T-cell (primary cell): ENCODE measurements at places on chromosomes 3 and 15.

DNA sequence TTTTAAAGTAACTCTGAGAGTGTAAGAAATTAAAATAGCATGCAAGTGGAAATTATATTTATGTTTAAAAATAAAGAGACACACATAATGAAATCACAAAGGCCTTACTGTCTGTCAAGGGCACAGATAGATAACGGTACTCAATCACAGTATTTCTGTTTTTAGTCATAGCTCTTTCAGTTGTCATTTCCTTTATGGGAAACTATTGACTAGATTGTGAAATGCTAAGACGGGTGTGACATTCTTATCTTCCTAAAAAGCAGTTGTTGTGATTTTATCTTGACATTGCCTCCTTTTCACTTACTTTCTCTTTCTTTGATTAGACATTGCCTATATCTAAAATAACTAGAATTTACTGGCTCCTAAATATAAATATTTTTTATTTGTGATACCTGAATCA is 100.1 kb upstream of the PLSCR5 start:
- no peak for DNase-seq

DNA sequence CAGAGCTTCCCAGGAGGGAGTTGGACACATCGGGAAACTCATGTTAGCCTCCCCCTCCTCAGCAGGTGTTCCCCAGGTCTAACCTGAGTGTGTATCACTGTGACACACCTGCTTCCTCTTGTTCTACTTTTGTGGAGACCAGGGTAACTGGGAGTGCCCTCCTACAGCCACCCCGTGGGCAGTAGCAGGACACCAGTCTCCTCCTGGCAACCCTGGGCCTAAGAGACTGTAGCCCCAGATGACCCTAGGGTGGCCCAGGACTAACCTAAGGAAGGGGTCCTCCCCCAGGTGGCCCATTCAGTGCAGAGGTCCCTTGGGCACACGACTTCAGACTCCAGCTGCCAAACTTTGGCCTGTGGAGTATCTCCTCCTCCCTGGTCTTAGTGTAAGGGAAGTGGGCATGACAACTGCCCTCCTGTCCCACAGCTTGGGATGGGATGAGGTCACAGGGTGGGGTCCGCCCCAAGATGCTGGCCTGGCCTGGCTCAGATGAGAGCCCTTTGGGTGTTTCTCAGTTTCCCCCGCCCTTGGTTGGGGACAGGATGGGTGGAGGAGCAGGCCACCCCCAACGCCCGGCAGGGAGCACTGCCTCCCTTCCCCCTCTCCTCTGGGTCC is 4.8 kb downstream of the CSK start:
- no peak for DNase-seq

DNA sequence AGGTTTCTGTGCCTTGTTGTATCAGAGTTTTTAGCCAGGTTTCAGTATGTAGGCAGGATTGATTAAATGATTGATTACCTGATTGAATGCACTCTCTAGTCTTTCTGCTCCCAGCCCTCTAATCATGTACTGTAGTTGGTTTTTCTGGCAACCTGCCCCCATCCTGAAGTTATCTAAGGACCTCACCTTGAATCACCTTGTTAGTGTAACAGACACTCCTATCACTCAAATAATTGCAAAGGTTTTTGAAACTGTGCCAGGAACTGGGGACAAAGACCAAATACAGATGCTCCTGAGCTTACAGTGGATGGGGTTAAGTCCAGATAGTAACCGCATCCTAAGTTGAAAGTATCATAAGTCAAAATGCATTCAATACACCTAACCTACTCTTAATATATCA is 141.5 kb upstream of the EIF1B start:
- no peak for DNase-seq

- DNase-seq = no peak
Measured at GRCh38 chr3:191966556-191966955, 505.6 kb downstream of the PYDC2 start.

DNA sequence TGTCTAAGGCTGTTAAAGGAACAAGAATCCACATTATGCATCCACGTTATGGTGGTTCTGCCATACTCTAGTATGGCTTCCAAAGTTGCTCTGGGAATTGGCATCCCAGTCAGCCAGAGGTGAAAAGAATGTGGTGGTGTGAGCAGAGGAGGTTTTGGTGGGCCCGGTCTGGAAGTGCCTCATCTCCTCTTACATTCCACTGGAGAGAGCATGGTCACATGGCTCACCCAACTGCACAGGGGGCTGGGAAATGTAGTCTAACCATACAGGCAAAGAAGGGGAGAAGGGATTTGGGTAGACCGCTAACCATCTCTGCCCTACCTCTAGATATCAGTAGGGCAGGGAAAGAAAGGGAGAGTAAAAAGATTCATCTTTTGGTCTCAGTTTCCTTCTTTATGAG is 3.2 kb upstream of the HEG1 start:
- no peak for DNase-seq

DNA sequence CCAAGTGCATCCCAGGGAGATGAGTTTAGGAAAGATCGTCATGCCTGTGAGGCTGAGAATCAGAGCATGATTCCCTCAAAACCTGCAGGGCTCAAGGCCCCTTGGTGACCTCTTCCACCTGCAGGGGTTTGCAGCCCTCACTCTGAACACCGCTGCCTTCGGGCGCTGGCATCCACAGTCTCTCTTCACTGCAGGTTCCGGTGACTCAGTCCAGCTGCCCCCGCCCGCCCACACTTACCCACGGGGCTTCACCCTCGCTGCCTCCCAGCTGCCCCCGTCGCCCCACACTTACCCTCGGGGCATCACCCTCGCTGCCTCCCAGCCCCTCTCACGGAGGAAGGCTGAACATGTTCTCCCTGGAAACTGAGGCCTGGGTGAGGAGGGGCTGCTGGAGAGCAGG is 277.1 kb downstream of the XXYLT1 start:
- no peak for DNase-seq

- no peak for DNase-seq
Measured at GRCh38 chr3:28575100-28575745, 226.6 kb upstream of the AZI2 start.

DNA sequence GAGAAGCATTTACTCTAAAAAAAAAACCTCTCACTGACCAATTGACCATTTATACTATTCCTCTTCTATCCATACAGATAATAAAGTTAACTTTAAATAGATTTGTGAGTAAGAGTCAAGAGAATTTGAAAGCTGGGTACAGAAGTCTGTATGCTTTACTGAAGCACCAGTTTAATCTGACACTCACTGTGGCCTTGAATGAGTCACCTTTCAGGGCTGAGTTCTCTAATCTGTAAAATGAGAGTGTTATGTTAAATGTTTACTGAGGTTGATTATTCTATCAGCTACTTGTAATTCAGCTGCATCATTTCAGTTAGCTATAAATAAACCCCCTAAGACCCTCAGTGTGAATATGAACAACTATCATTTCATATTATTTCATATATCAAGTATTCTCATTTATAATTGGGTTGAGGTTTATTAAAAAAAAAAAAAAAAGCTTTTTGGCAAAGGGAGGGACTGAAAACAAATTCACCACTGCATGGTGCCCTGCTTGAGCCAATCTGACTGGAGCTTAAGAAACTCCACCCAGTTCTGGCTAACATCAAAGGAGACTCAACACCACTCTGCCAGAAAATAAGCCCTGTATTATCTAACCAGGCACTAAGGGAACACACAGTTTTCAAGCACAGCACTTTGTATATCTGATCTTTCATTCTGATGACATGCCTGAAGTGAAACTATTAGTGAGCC is 2.8 kb downstream of the MAP4 start:
- no peak for DNase-seq

DNA sequence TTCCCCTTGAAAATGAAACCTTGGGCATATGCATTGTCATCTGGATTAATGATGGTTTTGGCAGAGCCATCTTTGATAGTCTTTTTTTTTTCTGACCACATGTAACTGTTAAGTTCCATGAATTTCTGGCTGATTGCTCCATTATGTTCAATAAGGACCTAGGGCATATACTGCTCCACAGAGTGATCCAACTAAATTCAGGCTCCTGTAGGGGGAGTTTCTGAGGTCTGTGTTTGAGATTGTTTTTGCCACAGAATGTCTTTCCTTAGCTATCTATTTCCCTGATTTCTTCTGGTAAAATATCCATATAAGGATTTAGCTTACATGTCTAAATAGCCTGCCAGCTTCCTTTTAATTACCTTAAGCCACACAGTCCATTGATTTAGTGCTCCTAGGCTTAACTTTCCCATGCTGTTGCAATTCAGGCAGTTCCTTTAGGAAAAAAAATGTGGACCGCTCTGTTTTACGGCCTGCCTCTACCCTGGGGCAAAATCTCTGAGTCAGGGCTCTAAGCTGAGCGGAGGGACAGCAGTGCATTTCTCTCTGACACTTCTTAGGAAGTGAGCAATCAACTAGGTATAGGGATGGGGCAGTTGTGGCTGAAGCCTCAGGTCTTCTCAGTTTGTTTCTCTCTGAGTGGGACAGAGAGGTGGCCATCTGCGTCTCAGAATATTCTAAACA is 796.2 kb downstream of the NR2F2 start:
- DNase-seq = no peak

DNA sequence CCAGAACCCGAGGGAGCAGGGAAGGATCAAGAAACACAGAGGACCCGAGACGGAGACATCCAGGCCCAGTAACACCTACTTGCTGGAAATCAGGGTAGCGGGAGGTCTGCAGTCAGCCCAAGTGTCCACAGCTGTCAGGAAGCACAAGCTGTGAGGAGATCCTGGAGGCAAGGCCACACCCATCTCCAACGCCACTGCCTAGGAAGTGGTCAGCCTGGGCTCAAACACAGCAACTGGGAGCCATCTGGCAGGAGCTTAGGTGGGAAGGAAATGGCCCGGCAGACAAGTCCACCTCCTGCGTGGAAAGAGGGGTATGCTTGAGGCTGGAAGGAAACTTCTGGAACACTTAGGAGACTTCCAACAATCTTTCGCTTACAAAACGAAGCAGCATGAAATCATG is 407.1 kb downstream of the VPS13C start:
- DNase-seq = no peak

- DNase-seq = no peak
Measured at GRCh38 chr15:64314456-64314855, 41.5 kb downstream of the CSNK1G1 start.
